ENCODE measurements at places on chromosomes 3 and 15. TPM values are rescaled to one million over a fixed set of nuclear protein-coding genes. Genes with fewer than 3 reads are reported as not detected.

DNA sequence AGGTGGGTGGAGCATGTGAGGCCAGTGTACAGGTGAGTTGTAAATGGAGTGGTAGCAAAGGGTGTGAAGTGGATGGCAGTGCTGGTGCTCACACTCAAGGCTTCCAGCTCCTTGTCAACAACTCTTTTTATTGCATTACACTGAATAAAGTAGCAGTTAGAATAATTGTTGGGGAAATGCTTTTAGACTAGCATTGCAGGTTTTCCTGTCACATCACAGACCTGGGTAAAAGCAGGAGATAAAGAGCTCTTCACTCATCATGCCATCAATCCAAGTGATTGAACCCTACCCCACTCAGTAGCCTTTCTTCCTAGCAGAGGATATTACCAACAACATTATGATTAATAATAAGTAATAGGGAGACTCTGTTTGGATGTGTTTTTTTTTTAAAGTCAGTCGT, 81.6 kb downstream of the CDIN1 start:
- no peak overlapping the region for H3K4me3 ChIP-seq
- no peak for DNase-seq
- H3K4me1 ChIP-seq = peaks cover 25% of the 10 kb centered on the region
- H3K36me3 ChIP-seq = peaks cover 26% of the 10 kb centered on the region

DNA sequence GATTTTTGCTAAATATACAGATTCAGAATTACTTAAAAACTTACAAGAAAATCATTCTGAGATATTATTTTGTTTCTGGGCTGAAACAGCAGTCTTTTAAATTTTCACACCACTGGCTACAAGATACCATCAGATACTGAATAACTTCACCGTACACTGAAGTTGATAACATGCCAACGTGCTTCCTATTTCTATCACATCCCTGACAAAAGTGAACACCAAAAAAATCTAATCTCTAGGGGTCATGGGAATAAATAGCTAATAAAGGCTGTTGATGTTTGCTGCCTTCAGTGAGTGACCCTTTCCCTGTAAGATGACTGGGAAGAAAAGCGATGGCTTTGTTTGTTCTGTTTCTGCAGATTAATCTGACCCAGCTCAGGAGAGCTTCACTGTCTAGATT, 120.5 kb downstream of the DUT start:
- no peak for DNase-seq
- peak overlapping the region; percentile 41 for H3K4me3 ChIP-seq
- H3K27ac ChIP-seq = peak overlapping the region; percentile 87

- no peak overlapping the region for H3K4me3 ChIP-seq
- DNase-seq = no peak
- H3K27me3 ChIP-seq = peaks cover 5% of the 10 kb centered on the region
Observed at GRCh38 chr3:172903642-172904320, 153.3 kb downstream of the ECT2 start.

- H3K4me1 ChIP-seq = peaks cover 6% of the 10 kb centered on the region
- DNase-seq = no peak
- no peaks in the 10 kb centered on the region for H3K27me3 ChIP-seq
- H3K27ac ChIP-seq = no peak overlapping the region
- H3K4me3 ChIP-seq = no peak overlapping the region
Observed at GRCh38 chr3:20080956-20081554, 40.8 kb downstream of the KAT2B start.

DNA sequence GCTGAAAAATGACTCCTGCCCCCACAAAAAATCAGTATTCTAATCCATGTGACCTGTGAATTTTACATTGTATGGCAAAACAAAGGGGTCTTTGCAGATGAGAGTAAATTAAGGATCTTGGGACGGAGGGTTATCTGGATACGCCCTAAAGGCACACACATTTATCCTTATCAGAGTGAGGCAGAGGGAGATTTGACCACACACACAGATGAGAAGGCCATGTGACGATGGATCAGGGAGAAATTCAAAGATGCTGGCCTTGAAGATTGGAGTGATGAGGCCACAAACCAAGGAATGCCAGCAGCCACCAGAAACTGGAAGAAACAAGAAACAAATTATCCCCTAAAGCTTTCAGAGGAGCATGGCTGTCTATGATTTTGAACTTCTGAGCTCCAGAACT, 288.5 kb downstream of the XXYLT1 start:
- DNase-seq = no peak
- H3K27me3 ChIP-seq = peaks cover 27% of the 10 kb centered on the region
- no peaks in the 10 kb centered on the region for H3K4me1 ChIP-seq
- no peaks in the 10 kb centered on the region for H3K36me3 ChIP-seq
- H3K4me3 ChIP-seq = no peak overlapping the region

DNA sequence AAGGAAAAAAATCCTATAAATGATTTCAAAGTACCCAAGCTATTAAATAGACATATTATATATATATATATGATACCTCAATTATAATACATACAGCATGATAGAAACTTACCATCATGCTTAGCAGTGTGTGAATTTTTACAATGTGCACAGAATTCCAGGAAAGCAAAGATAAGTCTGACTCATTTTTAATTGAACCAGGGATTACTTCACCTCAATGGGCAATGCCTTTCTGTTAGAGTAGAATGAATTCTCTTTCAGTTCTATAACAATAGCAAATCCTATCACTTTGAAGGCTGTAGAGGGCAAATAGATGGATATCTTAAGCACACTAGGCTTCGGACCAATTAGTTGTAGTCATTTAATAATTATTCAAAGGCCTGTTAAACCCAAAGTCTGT, 54.8 kb upstream of the P3H2 start:
- H3K27ac ChIP-seq = no peak overlapping the region
- no peak overlapping the region for H3K4me3 ChIP-seq
- peaks cover 10% of the 10 kb centered on the region for H3K36me3 ChIP-seq
- peaks cover 66% of the 10 kb centered on the region for H3K4me1 ChIP-seq
- peaks cover 3% of the 10 kb centered on the region for H3K27me3 ChIP-seq

- no peak for DNase-seq
- H3K4me1 ChIP-seq = no peaks in the 10 kb centered on the region
Observed at GRCh38 chr15:73296609-73297353, 72.0 kb downstream of the HCN4 start.

GRCh38 chr3:32395496-32395895, 3.8 kb downstream of the CMTM7 start:
- peaks cover 42% of the 10 kb centered on the region for H3K4me1 ChIP-seq
- no peak overlapping the region for H3K27ac ChIP-seq
- peaks cover 4% of the 10 kb centered on the region for H3K27me3 ChIP-seq
- DNase-seq = no peak
- H3K4me3 ChIP-seq = no peak overlapping the region

DNA sequence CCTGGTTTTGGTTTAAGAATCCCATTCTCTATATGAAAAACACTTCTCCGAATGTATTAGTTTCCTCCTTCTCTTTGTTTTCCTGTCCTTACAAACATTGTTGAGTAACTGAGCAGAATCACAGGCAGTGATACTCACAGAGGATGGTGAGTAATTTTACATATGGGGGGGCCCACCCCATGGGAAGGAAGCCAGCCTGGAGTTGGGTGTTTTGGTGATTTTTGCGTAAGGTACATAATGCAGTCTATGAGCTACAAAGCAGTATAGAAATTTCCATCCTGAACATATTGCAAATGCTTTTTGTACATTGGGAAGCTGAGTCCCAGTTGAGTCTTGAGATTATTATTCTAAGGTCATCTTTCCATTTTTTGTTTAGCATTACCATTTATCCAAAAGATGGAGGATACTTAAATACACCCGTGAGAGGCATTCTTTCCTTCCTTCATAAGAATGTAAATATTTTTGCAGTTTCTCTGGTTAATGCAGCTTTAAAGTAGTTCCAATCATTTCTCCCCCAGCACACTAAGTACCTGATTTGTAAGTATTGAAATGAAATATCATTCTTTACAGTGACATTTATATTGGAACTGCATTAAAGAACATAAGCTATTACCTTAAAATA, 476.8 kb downstream of the AGBL1 start:
- H3K4me3 ChIP-seq = no peak overlapping the region
- no peak for DNase-seq
- no peak overlapping the region for H3K27ac ChIP-seq
- H3K36me3 ChIP-seq = no peaks in the 10 kb centered on the region

- H3K4me3 ChIP-seq = peak overlapping the region; percentile 44
- DNase-seq = no peak
- H3K4me1 ChIP-seq = peaks cover 30% of the 10 kb centered on the region
- no peak overlapping the region for H3K27ac ChIP-seq
Observed at GRCh38 chr3:24678421-24678865, 183.8 kb upstream of the THRB start.

DNA sequence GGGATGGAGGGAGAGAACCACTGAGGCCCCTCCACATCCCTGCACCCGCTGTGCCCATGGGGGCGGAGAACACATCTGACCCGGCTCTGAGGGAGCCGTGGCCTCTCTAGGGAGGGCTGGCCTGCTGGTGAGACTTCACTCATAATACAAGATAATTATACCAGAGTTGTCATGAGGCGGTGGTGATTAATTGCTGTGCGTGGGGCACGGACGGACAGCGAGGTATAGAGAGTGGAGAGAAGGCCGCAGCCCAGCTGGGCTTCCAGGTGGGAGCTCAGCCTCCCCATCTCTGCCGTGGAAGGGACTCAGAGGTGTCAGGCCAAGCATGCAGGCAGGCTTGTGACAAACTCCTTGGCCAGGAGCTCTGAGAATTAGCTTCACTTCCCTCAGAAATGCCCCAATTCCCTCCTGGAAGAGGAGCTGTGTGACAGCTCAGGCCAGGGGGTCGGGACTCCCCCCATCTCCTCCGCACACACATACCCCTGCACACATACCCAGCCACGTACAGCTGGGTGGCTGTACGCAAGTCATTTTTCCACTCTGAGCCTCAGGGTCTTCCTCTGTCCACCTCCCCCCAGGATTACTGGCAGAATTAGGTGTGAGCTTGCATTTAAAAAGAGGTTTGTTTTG, 6.0 kb upstream of the GATA2 start:
- DNase-seq = no peak
- H3K27me3 ChIP-seq = peaks cover 4% of the 10 kb centered on the region
- H3K4me3 ChIP-seq = peak overlapping the region; percentile 58
- H3K36me3 ChIP-seq = peaks cover 31% of the 10 kb centered on the region
- H3K4me1 ChIP-seq = peaks cover 31% of the 10 kb centered on the region
- no peak overlapping the region for H3K27ac ChIP-seq

GRCh38 chr3:58560771-58561311, 16.4 kb downstream of the FAM107A start:
- DNase-seq = peak; percentile 98
- H3K27me3 ChIP-seq = peaks cover 5% of the 10 kb centered on the region
- H3K36me3 ChIP-seq = no peaks in the 10 kb centered on the region

DNA sequence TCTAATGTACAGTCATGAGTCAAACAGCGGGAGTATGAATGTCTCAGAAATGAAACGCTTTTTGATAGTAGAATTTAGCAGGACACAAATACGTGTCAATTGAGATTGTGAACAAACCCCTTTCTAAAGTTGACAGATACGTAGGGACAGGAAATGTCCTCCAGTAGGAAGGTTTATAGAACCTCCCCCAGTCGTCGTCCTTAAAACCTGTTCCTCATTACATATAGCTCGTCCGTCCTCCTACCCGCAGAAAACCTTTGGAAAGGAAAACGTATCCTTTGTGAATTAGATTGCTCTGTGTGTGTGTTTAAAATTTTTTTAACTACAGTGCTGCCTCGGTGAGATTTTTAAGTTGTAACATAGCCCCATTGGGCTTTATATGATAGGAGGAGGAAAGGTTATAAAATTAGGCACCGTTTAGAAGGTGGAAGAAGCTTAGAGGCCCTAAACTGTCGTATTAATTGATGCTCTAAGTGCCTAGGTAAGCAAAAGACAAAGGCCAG, 4.1 kb downstream of the UBE2E1 start:
- H3K27me3 ChIP-seq = no peaks in the 10 kb centered on the region
- H3K4me1 ChIP-seq = peaks cover 61% of the 10 kb centered on the region
- H3K4me3 ChIP-seq = peak overlapping the region; percentile 88
- no peak for DNase-seq
- peak overlapping the region; percentile 91 for H3K27ac ChIP-seq

- H3K27me3 ChIP-seq = peaks cover 36% of the 10 kb centered on the region
- H3K4me1 ChIP-seq = no peaks in the 10 kb centered on the region
- H3K27ac ChIP-seq = no peak overlapping the region
- no peak overlapping the region for H3K4me3 ChIP-seq
- no peaks in the 10 kb centered on the region for H3K36me3 ChIP-seq
Observed at GRCh38 chr3:50436114-50436674, 67.2 kb downstream of the CACNA2D2 start.

- no peaks in the 10 kb centered on the region for H3K36me3 ChIP-seq
- H3K4me3 ChIP-seq = no peak overlapping the region
- DNase-seq = no peak
- no peaks in the 10 kb centered on the region for H3K4me1 ChIP-seq
Observed at GRCh38 chr15:46326173-46326572, 691.3 kb downstream of the SQOR start.

- H3K4me1 ChIP-seq = peaks cover 10% of the 10 kb centered on the region
- no peak overlapping the region for H3K4me3 ChIP-seq
- H3K27me3 ChIP-seq = no peaks in the 10 kb centered on the region
Observed at GRCh38 chr3:4731543-4732111, 238.5 kb downstream of the ITPR1 start.

GRCh38 chr3:84439476-84439875, 519.3 kb upstream of the CADM2 start:
- H3K4me3 ChIP-seq = no peak overlapping the region
- H3K36me3 ChIP-seq = no peaks in the 10 kb centered on the region
- no peaks in the 10 kb centered on the region for H3K4me1 ChIP-seq
- DNase-seq = no peak
- no peak overlapping the region for H3K27ac ChIP-seq

DNA sequence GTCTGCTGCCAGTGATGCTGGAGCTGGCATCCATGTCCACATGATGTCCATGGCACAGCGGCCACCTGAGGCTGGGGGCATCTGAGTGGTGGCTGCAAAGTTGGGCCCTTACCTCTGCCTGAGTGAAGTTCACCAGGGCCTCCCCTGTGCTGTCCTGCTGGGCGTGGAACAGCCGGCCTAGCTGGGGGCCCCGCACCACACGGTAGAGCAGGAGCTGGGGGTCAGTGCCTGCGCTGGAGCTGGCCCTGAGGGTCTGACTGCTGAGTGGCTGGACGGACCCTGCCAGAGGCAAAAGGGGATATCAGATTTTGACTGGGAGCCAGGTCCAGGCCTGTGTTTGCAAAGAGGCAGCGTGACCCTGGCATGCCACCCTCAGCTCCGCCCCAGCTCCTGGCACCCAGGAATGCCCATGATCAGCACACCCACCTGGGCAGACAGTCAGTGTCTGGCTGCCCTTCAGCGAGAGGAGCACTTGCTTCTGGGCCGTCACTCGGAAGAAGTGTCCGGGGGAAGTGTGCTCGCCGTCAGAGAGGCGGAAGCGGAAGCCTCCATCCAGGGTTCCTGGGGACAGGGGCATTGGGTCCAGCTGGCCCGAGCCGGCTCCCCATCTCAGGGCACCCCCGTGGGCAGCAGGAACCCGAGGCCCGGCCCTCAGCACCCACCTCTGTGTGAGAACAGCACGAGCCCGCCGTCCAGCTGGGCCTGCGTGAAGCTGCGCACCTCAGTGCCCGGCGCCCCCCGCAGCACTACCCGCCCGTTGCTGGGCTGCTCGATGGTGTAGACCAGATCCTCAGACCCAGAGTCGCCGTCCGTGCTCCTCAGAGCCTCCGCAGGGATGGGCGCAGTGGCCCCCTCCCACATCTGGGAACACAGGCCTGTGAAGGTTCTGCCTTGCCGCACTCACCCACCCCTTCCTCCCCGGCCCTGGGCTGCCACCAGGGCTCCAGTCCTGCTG, 30.2 kb downstream of the CSPG4 start:
- no peak overlapping the region for H3K4me3 ChIP-seq
- H3K36me3 ChIP-seq = peaks cover 12% of the 10 kb centered on the region
- H3K27ac ChIP-seq = peak overlapping the region; percentile 38
- peaks cover 16% of the 10 kb centered on the region for H3K27me3 ChIP-seq

Gene CHRNA3
- total RNA-seq = not detected

Gene ATP8B4
- total RNA-seq = 0.74 TPM

Gene PAQR9
- 0.21 TPM for total RNA-seq

Gene MORC1
- not detected for total RNA-seq

Gene CXCR6
- not detected for total RNA-seq

Gene KY
- total RNA-seq = 0.20 TPM

Gene FANCD2OS
- not detected for total RNA-seq

Gene UBE2E1
- total RNA-seq = 80.4 TPM

Gene CCR9
- not detected for total RNA-seq

Gene LOXL1
- total RNA-seq = 259 TPM

Gene CPNE4
- total RNA-seq = not detected

Measured in HFFc6 (cell line).